ENCODE measurements at places on chromosomes 11 and 22.

DNA sequence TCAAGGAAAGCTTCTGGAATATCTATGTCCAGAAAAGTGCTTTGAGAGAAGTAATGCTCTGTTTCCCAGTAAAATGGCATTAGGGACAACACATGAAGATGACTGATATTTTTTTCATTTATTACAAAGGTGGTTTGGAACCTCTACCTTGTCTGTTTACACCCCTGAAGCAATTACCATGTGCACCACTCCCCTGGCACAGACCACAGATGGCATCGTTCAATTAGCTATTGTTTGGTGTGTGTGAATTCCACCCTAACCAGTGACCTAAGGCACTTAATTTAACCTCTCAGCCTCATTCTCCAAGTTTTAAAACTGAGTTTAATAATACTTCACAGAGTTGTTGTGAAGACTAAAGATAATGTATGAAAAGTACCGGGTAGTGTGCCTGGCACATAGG, 127.6 kb upstream of the BMAL1 start:
- no peak for DNase-seq

DNA sequence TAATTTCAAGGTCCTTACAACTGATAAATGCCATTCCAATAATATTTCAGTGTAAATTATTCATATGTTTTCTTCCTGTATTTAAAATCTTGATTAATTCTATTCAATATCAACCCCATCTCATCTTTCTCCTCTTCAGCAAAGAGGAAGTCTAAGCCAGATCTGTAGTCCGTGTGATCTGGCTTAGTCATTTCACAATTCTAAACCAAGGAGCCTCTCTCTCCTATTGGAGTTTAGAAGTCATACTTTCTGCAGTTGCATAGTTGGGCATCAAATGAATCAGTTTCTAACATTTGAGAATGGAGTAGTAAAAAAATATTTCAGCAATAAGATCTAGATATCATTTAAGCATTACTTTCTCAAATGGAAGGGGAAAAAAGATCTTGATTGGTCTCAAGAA, 354.9 kb downstream of the JRKL start:
- DNase-seq = no peak

- no peak for DNase-seq
These were observed 467.1 kb downstream of the NTM start for GRCh38 chr11:131837562-131837961.

DNA sequence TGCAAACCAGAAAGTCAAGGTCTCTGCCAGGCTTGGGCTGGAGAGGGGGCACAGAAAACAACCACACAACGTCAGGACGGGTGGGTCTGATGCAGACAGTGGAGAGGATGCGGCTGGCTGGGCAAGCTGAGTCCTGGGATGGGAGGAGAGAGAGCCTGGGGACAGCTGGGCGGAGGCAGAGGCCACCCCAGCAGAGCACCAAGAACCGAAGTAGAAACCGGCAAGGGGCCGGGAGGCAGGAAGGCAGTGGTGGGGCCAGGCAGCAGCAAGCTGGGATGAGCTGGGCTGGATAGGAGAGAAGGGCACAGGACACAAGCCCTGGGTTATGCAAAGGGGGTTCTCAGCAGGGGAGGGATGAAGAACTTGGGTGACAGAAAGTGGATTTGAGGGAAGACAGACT, 188.2 kb downstream of the SHANK2 start:
- DNase-seq = no peak

DNA sequence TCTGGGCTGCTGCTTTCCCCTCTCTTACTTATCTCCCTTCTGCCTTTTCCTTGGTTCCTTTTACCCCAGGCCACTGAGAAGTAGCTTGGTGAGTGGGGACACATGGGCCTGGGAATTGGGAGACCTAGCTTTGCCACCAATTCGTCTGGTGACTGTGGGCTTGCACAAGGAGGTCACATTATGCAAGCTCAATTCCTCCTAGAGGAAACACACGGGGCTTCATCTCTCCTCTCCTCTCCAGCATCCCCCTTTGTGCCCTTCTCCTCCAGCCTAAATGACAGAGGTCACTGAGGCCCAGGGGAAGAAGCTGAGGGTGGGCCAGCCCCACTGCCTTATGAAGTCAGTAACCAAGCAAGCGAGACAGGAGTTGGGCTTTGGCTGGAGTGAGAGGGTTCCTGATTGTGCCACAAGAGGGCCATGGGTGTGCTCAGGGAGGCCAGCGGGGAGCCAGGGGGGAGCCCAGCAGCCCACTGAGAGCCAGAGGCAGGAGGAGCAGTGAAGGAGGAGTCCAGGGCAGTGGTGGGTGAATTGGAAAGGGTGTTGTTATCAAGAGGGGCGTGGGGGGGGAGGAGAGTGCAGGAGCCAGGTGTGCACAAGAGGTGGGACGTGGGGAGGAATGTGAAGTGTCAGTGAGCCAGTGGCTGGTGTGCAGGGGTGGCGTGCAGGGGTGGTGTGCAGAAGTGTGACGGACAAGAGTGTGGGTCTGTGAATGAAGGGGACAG, 2.0 kb downstream of the CLCF1 start:
- DNase-seq = no peak

DNA sequence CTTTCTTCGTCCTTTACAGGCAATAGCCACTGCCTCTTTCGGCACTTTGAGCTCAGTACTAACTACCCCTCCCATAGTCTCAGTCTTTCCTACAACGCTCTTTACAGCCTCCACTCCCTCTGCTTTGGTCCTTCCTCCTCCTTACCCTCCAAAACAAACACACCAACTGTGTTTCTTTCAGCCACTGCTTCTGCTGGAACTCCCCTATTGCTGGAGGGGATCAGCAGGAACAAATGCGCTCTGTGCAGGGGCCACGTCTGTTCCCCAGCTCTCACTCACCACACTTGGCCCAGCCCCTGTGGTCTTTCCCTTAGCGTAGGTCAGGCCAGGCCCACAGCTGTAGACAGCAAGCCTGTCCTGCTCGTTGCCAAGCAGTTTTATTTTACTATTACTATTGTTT, 42.3 kb downstream of the PC start:
- no peak for DNase-seq

Measured in NCI-H446 treated with DMSO at 0.1 percent for 48 hours (cell line).